Suprapubic skin (tissue), 4 donors: ENCODE measurements at places on chromosomes 2 and 18. TPM values are rescaled to one million over a fixed set of nuclear protein-coding genes. Genes with fewer than 3 reads are reported as not detected.

DNA sequence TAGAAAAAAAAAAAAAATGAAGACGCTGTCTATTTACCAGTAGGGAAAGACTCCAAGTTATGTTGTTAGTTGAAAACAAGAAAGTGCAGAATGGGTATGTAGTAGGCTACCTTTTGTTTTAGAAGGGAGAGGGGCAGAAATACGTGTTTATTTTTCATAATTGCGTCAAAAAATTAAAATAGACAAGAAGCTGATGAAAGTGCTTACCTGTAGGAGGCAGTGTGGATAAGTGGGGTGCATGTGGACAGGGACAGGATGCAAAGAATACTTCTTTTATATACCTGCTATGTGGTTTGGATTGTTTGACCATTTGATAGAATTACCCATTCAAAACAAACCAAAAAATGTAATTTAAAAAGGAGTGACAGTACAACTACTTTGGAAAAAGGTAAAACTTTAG is 3.0 kb upstream of the GCG start:
- no peak for DNase-seq

DNA sequence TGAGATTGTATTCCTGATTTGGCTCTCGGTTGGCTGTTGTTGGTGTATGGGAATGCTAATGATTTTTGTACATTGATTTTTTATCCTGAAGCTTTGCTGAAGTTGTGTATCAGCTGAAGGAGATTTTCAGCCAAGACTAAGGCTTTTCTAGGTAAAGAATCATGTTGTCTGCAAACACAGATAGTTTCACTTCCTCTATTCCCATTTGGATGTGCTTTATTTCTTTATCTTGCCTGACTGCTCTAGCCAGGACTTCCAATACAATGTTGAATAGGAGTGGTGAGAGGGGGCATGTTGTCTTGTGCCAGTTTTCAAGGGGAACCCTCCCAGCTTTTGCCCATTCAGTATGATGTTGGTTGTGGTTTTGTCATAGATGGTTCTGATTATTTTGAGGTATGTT is 90.4 kb downstream of the CYP26B1 start:
- no peak for DNase-seq

DNA sequence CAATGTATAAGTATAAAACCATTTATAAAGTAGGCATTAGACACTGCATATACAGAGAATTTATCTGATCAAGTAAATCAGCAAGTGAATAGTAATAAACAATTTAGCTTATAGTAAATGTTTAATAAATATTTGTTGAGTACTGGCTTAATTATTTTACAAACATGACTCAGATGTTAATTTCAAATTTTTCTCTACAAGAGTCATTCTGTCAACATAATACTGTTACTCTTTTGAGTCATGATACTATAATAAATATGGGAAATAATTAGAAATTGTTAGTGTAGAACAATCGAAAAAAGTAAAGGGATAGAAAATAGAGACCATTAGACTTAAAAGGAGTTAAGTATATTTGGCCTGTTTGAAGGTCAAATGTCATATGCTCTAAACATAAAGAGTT is 133.6 kb upstream of the MC4R start:
- DNase-seq = no peak

GRCh38 chr2:44802777-44803424 is 138.6 kb upstream of the SIX3 start:
- no peak for DNase-seq

ARHGAP15 gene
- 1.2 TPM for total RNA-seq

DNA sequence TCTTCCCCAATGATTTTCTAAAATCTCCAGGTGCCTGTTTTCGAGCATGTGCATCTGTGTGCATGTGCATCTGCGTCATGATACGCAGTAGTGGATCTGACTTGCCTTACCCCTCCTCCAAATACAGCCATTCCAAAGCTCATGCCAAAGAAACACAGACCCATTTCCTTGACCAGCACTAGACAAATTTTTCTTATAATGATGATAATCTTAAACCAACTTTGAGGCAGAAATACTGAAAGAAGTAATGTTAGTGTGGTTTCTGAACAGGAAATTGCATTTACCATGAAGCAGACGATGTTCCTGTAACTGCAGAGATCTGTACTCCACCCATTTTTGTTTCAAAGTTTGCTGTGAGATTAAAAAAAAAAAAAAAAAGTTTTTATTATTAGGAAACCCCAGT is 25.6 kb downstream of the CYTIP start:
- DNase-seq = no peak

GRCh38 chr2:201909961-201910361 is 103.6 kb downstream of the CDK15 start:
- DNase-seq = no peak

- DNase-seq = no peak
Measured at GRCh38 chr2:60629801-60630385, 76.4 kb upstream of the BCL11A start.

DNA sequence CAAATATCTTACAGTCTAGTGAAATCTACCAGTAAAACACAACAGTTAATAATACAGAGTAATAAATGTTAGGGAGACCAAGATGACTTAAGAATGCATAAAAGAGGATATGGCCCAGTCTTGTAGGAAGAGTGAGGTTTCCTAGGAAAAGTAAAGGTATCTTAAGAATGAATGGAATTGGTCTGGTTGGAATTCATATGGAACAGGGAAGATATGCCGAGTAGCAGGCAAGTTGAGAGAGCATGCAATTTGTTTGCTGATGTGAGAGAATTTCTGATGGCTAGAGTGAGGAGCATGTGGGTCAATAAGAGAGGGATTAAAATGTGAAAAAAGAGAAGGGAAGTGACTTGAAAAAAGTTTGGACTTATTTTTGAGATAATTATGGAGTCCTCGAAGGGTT is 512.9 kb upstream of the ZEB2 start:
- DNase-seq = no peak

DNA sequence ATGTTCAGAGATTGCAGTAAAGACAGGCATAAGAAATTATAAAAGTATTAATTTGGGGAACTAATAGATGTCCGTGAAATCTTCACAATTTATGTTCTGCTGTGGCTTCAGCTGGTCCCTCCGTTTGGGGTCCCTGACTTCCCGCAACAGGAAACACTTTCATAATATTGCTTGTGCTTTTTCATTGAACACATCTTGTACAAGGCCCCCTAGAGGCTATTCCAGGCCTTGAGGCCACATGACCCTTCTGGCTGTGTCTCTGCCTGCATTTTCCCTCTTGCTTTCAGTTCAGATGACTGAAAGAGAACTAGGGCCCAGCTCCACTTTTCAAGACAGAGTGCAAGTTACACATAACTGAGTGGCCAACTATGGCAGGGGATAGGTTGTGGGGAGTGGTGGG is 164.1 kb downstream of the TMEM247 start:
- DNase-seq = no peak

GORASP2 gene
- 48.9 TPM for total RNA-seq

CXCR2 gene
- 0.24 TPM for total RNA-seq

SLC16A14 gene
- total RNA-seq = 18.2 TPM
